Hepatic stellate cell (primary cell): ENCODE measurements at places on chromosomes 2 and 18.

DNA sequence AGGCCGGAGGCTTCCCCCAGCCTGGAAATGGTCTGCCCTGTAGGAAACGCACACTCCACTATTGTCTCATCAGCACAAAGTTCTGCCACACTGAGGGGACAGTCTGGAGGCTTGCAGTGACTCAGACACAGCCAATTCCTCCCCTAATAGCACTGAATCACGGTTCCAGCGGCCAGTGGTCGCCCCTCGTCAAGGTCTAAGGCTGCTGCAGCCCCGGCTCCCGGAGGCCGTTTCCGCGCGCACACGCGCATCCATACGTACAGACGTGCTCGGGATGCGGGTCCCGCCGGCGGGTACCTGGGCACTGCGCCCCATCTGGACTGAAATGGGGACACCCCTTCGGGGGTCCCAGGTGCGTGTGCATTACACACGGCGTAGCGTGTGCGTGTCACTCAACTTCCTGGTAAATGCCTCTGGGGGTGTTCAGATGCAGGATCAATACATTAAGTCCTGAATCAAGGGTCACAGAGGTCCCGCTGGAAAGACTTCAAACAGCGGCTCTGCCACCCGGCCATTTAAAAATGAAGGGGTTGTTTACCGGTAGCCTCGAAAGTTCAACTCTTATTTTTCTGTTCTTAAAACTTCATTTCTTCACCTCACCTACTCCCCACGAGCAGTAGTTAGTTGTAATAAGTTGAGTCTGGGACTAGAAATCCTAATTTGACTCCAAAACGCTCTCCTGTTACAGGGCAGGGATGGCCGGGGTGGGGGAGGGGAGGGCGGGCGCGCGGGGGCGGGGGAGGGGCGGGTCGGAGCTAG, 572 bp upstream of the ZNF516 start:
- DNase-seq = peak; percentile 43

GRCh38 chr2:219029829-219030165, 11.5 kb downstream of the CFAP65 start:
- DNase-seq = peak; percentile 89

- DNase-seq = no peak
Observed at GRCh38 chr2:232286001-232286868, 92.3 kb upstream of the ALPP start.

GRCh38 chr2:39932198-39932597, 153.1 kb upstream of the THUMPD2 start:
- no peak for DNase-seq

GRCh38 chr2:76808732-76809131, 713.4 kb downstream of the LRRTM4 start:
- DNase-seq = no peak
